ENCODE measurements at places on chromosomes 2 and 18. TPM values are rescaled to one million over a fixed set of nuclear protein-coding genes. Genes with fewer than 3 reads are reported as not detected.

DNA sequence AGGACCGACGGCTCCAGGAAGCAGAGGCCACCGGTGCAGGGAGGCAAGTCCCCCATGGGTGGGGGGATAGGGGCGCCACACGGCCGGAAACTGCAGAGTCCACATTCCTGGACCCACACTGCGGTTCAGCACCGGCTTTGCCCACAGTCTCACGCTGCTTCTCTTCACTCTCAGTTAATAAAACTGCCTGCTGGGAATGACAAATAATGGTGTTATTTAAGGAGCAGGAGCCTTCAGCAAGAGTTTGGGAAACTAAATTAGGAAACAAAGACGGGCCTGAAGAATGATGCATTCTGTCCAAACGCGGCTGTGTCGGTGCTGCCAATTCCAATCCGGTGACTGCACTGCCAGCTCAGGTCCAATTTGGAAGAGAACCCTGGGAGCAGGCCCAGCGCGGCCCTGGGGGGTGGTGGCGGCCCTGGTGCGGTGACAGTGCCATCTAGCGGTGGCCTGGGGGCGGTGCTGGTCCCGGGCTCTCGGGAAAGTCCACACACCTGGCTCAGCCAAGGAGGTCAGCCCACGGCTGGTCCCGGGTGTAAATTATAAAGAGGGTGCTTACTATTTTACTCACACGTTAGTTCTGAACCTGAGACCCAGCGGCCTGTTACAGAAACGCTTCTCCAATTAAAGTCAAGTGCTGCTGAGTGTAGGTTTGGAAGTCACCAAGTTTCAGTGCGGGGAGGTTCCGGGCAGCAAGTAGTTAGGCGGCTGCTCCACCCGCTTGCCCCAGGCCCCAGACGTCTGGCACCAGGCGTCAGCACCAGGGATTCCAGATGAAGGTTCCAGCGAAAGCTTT is 73.1 kb upstream of the PXDN start:
- DNase-seq: peak; percentile 73

- no peak for DNase-seq
These were observed 434.7 kb downstream of the CPS1 start for GRCh38 chr2:210991107-210991506.

GRCh38 chr2:74314107-74314506 is 29.1 kb downstream of the SLC4A5 start:
- no peak for DNase-seq

- DNase-seq: no peak
These were observed 664 bp downstream of the CCT4 start for GRCh38 chr2:61887717-61888266.

DNA sequence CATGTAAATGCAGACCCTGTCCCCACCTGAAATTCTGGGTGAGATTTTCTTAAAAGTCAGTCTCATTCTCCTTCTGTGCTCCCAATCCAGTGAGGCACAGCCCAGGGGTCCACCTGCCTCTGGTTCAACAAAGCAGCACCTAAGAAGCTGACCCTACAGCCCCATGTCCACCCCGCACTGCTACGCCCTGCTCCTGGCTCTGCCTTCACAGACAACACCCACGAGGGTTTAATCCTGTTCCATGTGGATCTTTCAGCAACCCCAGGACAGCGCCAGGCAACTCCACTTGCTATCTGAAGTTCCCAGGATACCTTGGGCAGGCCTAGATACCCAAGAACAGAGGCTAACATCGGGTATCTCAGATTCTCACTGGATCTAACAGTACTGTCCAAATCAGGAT is 44.9 kb downstream of the HDLBP start:
- no peak for DNase-seq

DNA sequence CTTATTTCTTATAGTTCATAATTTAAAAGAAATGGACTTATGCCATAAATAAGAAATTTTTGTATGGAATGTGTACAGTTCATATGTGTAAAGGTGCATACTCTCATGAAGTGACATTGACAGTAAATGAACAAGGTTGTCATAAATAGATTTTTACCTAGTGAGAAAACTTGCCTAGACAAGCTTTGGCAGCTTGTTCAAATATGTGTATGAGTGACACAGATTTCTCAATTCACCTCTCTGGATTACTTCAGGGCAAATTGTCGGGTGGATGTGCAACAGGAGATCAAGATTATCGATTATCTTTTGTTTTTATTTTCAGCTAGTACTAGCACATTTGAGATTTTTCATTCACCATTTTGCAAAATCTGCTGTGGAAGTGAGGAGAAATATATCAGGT is 758.1 kb upstream of the ACVR2A start:
- no peak for DNase-seq

DNA sequence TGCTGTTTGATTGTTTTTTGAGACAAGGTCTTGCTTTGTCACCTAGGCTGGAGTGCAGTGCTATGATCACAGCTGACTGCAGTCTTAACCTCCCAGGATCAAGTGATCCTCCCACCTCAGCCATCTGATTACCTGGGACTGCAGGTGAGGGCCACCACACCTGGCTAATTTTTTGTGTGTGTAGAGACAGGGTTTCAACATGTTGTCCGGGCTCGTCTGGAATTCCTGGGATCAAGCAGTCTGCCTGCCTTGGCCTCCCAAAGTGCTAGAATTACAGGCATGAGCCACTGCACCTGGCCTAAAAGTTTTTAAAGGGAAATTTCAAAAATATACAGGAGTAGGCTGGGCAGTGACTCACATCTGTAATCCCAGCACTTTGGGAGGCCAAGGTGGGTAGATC is 22.4 kb downstream of the CARF start:
- no peak for DNase-seq

GRCh38 chr18:73153271-73153670 is 285.5 kb upstream of the NETO1 start:
- DNase-seq: no peak

The ALLC gene
- total RNA-seq: not detected

DNA sequence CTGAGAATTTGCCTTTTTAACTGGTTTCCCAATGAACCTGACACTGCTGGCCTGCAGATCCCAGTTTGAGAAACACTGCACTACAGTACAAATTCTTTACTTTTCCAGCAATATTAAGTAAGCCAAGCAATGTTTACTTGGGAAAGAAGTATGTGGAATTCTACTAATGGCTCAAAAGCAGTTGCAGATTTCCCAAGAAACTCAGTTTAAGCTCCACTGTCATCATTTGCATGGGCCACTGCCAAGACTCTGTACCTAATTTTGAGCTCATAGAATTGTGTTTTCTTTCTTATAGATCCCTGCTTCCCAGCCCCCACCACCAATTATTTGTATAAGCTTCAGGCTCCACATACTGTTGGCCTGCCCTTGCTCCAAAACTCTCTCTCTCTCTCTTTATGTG is 676.1 kb downstream of the RNF144A start:
- DNase-seq: no peak

- no peak for DNase-seq
These were observed 668 bp downstream of the NFU1 start for GRCh38 chr2:69436596-69436937.

The CXCR4 gene
- 9.3 TPM for total RNA-seq

DNA sequence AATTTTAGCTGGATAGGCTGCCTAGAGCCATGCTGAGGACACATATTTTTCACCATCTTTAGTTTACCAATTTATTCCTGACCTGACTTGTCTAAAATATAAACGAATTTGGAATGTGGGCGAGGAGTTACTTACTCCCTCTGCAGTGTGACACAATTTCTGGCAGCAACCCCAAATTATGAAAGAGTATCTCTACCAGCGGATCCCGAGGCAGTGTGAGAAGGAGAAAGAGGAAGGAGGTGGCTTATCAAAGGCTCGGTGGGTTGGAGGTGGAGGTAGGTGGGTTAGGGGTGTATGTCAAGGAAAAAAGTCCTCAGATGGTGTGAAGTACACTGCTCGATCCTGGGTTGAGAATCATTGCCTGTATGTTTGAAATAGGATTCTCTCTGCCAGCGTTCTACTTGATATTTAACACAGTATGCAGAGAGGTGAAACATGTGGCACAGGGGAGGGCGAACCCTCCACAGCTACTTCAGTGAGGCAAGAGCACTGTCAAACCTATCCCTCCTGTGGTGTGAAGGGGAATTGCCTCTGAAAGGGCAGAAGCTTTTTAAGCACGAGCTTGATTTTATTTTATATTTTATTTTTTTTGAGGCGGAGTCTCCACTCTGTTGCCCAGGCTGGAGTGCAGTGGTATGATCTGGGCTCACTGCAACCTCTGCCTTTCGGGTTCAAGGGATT is 76.0 kb downstream of the RFTN2 start:
- DNase-seq: no peak

GRCh38 chr2:218400930-218401881 is 1.5 kb downstream of the CTDSP1 start:
- DNase-seq: no peak

DNA sequence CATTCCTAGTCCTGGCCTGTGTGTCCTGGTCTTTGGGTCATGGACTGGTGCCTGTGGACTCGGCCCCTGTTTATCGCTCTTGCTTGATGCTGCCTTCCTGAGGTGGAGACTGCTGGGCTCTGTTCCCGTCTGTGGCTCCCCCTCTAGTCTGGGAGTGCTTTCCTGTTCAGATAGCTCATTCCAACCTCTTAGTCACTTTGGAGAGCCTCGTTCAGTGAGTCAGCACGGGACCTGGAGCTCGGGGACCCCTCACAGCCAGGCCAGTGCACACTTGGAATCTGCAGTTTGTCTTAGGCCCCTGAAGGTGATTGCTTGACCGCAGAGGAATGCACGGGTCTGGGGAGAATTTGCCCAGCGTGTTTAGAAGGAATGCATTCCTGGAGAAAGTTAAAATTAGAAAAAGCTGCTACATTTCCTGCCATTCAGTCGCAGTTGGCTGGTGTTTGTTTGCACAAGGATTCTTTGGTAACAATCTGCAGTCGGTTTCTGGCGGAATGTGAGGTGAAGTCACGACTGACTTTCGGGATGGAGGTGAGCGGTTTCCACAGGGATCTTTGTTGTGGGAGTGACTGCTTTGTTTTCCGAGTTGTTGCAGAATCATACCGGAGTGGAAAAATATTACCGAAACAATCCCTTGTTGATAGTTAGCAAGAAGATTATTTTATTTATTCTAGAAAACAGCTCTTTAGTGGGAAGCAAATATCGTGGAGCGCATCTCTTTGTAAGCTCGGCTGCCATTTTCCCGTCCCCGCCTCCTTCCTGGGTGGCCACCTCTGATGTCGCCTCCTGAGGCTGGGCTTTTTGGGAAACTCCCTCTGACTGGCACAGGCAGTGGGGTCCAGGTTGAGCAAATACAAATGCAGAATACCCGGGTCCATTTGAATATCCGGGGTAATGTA is 29.6 kb downstream of the SH3BP4 start:
- no peak for DNase-seq

The CABYR gene
- 21.8 TPM for total RNA-seq

The IL36G gene
- total RNA-seq: not detected

DNA sequence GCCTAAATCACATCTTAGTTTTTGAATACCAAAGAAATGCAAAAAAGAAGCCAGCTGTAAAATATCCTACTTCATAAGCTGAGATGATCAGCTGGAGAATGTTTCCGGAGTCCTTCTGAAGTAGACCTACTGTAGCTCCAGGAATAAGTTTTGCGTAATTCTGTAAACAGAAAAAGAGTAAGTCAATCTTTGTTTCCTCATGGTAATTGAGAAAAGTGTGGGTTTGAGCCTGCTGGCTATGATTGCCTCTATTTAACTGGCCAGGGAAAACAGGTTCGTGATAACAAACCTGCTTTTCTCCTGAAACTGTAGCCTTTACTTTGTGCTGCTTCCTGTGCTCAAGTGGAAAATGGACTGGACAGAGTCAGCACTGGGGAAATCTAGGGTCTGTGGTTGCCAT is 58.2 kb downstream of the ITGB6 start:
- no peak for DNase-seq

The FOXD4L1 gene
- total RNA-seq: 0.41 TPM

Data from dorsolateral prefrontal cortex (tissue), 122 donors.